ENCODE measurements at places on chromosomes 12 and 14. TPM values are rescaled to one million over a fixed set of nuclear protein-coding genes. Genes with fewer than 3 reads are reported as not detected.

Gene TDG
- 20.5 TPM for total RNA-seq

DNA sequence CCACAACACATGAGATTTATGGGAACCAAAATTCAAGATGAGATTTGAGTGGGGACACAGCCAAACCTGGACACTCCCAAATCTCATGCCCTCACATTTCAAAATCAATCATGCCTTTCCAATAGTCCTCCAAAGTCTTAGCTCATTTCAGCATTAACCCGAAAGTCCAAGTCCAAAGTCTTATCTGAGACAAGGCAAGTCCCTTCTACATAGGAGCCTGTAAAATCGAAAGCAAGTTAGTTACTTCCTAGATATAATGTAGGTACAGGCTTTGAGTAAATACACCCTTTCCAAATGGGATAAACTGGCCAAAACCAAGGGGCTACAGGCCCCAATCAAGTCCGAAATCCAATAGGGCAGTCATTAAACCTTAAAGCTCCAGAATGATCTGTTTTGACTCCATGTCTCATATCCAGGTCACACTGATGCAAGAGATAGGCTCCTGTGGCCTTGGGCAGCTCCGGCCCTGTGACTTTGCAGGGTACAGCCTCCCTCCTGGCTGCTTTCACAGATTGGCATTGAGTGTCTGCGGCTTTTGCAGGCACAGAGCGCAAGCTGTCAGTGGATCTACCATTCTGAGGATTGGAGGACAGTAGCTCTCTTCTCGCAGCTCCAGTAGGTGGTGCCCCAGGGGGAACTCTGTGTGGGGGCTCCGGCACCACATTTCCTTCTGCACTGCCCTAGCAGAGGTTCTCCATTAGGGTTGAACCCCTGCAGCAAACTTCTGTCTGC is 60.1 kb downstream of the LRIG3 start:
- H3K4me1 ChIP-seq: no peaks in the 10 kb centered on the region
- no peak for DNase-seq
- no peaks in the 10 kb centered on the region for H3K36me3 ChIP-seq

Gene WIF1
- total RNA-seq: not detected

- no peak overlapping the region for H3K4me3 ChIP-seq
- H3K36me3 ChIP-seq: no peaks in the 10 kb centered on the region
- H3K27ac ChIP-seq: no peak overlapping the region
- no peak for DNase-seq
Measured at GRCh38 chr12:28787151-28787550, 361.9 kb upstream of the FAR2 start.

GRCh38 chr12:1540690-1541089 is 53.7 kb downstream of the FBXL14 start:
- no peak overlapping the region for H3K4me3 ChIP-seq
- H3K27ac ChIP-seq: no peak overlapping the region
- no peak for DNase-seq
- H3K4me1 ChIP-seq: no peaks in the 10 kb centered on the region
- H3K36me3 ChIP-seq: no peaks in the 10 kb centered on the region
- H3K27me3 ChIP-seq: no peaks in the 10 kb centered on the region

Gene ANP32D
- total RNA-seq: not detected

Gene TRIM9
- 2.0 TPM for total RNA-seq

DNA sequence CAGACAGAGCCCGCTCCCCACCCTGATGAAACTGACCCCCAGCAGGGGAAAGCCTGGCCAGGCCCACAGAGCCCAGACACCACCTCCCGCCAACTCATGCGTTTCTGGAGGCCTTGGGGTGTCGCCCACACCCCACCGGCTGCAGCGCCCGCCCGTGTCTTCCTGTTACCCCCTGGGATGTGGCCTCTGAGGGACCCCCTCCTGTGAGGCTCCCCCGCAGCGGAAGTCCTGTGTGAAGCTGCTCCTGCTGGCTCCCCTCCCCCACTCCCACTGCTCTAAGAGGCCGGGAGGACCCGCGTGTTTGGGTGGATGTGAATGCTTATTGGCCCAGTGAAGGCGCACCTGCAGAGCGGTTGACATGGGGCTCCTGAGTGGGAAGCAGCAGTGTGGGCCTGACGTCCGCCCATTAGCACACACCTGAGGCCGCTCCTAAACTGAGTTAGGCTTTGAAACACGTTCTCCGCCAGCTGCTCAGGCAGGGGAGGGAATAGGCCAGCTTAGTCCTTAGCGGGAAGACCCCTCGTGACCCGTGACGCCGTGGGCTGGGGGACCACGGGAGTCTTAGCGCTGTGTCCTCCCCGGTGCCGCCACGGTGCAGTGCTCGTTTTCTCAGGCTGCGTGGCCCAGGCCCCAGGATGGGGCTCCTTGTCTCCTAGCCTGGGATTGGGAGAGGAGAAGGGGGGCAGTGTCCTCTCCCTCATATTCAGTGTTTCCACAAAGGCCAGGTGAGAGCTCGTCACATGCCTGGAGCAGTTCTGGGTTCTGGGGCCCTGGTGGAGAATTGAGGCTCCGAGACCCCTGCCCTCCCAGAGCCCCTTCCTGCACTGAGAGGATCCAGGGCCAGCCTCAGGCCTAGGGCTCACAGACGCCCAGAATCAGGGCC is 323.4 kb upstream of the SFSWAP start:
- H3K4me3 ChIP-seq: no peak overlapping the region

DNA sequence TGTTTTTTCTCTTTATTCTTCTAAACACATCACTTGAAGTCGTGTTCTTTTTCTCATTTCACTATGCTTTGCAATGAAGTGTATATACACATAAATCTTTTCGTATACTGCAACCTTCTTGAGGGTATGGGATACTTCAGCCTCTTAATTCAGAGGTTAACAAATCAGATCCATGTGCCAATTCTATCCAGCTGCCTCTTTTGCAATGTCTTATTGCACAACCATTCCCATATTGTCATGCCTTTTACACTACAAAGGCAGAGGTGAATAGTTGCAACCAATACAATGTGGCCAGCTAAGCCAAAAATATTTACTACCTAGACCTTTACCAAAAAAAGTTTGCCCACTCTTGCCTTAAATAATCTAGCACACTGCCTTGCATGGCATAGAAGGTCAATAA is 224.5 kb upstream of the FOXG1 start:
- no peak for DNase-seq
- no peaks in the 10 kb centered on the region for H3K4me1 ChIP-seq
- H3K36me3 ChIP-seq: no peaks in the 10 kb centered on the region
- no peak overlapping the region for H3K4me3 ChIP-seq

Gene LRRC43
- total RNA-seq: 11.4 TPM

DNA sequence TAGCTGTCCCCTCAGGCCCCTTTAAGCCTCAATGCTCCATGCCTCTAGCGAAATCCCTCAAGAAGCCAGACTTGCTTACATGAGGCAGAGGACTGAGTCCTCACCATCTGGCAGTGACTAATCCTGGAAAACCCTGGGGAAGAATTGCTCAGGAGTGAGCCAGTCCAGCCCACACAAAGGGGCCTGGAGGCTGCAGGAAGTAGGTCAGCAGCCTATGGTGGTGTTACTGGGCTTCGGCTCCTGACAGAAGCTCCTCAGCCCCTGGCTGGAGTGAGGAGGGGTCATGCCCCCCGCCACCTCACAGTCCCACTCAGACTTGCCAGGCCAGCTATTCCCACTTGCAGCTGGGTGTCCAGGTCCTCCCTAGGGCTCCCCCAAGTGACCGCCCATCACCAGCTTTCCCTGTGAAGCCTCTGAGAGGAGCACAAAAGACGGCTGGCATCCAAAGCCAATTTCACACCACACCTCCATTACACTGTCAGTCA is 250.5 kb downstream of the DPF3 start:
- DNase-seq: peak; percentile 2
- no peaks in the 10 kb centered on the region for H3K4me1 ChIP-seq
- H3K4me3 ChIP-seq: no peak overlapping the region

DNA sequence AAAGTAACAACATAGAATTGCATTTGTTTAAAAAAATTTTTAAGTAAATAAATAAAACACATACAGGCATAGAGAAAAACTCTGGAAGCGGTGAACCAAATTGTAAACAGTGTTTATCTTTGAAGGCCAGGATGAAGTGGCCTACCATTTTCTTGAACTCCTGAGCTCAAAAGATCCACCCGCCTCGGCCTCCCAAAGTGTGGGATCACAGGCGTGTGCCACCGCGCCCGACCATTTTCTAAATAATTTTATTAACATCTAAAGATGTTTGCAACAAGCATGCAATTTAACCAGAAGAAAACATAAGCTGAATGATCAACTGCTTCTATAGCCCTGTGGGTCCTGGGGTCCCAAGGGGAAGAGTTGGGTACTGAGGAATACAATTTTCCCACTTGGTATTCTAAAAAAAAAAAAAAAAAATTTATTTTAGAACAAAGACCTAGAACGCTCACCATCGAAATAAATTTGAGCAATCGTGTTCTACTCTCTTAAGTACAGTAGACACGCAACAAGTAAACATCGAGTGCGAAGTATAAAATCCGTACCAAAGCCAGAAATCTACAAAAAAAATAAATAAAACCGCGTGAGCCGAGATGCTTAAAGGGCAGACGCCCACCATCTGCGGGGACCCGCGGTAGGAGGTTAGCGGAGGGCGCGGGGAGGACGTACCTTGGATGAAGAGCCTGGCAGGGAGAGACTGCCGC is 484 bp downstream of the MIS18BP1 start:
- peak; percentile 7 for DNase-seq
- peaks cover 5% of the 10 kb centered on the region for H3K4me1 ChIP-seq
- no peaks in the 10 kb centered on the region for H3K36me3 ChIP-seq
- H3K27me3 ChIP-seq: no peaks in the 10 kb centered on the region
- H3K4me3 ChIP-seq: peak overlapping the region; percentile 29

GRCh38 chr12:53236443-53237111 is 4.6 kb upstream of the RARG start:
- H3K27ac ChIP-seq: no peak overlapping the region
- peaks cover 17% of the 10 kb centered on the region for H3K4me1 ChIP-seq
- no peaks in the 10 kb centered on the region for H3K36me3 ChIP-seq
- no peak for DNase-seq

DNA sequence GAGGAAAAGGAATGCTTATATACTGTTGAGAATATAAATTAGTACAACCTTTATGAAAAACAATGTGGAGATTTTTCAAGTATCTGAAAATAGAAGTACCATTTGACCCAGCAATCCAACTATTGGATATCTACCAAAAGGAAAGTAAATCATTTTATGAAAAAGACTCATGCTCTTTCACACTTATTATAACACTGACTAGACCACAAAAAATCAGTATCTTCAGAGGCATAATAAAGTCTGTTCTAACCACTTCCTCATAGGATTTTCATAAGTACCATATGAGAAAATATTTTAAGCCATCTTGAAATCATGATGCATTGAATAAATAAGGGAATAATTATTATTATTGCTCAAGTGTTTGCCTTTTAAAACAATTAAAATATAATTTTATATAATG is 90.8 kb downstream of the SLCO1B1 start:
- no peak overlapping the region for H3K4me3 ChIP-seq
- no peak overlapping the region for H3K27ac ChIP-seq
- H3K27me3 ChIP-seq: no peaks in the 10 kb centered on the region
- no peak for DNase-seq

- DNase-seq: no peak
- H3K27me3 ChIP-seq: no peaks in the 10 kb centered on the region
- H3K36me3 ChIP-seq: no peaks in the 10 kb centered on the region
- H3K4me1 ChIP-seq: peaks cover 31% of the 10 kb centered on the region
- H3K4me3 ChIP-seq: no peak overlapping the region
- H3K27ac ChIP-seq: peak overlapping the region; percentile 49
Measured at GRCh38 chr14:52103416-52103815, 34.6 kb upstream of the NID2 start.

DNA sequence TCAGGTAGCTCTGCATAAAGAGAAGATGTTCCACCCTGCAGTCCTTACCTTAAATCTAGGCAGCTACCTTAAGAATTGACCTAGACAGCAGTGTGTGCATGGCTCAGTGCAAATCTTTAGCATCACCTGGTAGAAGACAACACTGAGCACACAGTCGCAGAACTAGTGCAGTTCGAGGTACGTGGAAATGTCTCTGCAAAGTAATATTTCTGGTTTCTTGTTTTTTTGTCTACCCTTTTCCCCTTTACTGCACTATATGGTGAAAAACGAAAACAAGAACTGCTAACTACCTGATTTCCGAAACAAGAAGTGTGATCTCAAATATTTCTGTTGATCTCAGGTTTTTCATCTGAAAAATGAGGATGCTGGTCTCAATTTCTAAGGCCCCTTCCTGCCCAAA is 82.5 kb downstream of the ETV6 start:
- H3K27ac ChIP-seq: no peak overlapping the region
- H3K36me3 ChIP-seq: no peaks in the 10 kb centered on the region
- H3K4me1 ChIP-seq: peaks cover 48% of the 10 kb centered on the region
- DNase-seq: no peak

- no peak overlapping the region for H3K27ac ChIP-seq
- no peak for DNase-seq
- no peaks in the 10 kb centered on the region for H3K36me3 ChIP-seq
- H3K4me3 ChIP-seq: no peak overlapping the region
Measured at GRCh38 chr14:30005114-30005808, 77.6 kb upstream of the PRKD1 start.

- H3K27ac ChIP-seq: no peak overlapping the region
- H3K4me3 ChIP-seq: no peak overlapping the region
- no peaks in the 10 kb centered on the region for H3K27me3 ChIP-seq
- DNase-seq: no peak
- no peaks in the 10 kb centered on the region for H3K36me3 ChIP-seq
Measured at GRCh38 chr12:7605900-7606465, 59.7 kb downstream of the APOBEC1 start.

- H3K27me3 ChIP-seq: no peaks in the 10 kb centered on the region
- H3K4me3 ChIP-seq: no peak overlapping the region
- DNase-seq: no peak
- H3K27ac ChIP-seq: no peak overlapping the region
- H3K4me1 ChIP-seq: no peaks in the 10 kb centered on the region
Measured at GRCh38 chr12:132481345-132481744, 8.6 kb upstream of the FBRSL1 start.

GRCh38 chr14:75711796-75712211 is 50.8 kb downstream of the TTLL5 start:
- no peaks in the 10 kb centered on the region for H3K27me3 ChIP-seq
- peaks cover 26% of the 10 kb centered on the region for H3K4me1 ChIP-seq
- no peak overlapping the region for H3K4me3 ChIP-seq

- H3K4me3 ChIP-seq: no peak overlapping the region
- no peak for DNase-seq
- no peaks in the 10 kb centered on the region for H3K27me3 ChIP-seq
- H3K36me3 ChIP-seq: no peaks in the 10 kb centered on the region
- peaks cover 15% of the 10 kb centered on the region for H3K4me1 ChIP-seq
Measured at GRCh38 chr14:74988131-74988530, 14.6 kb upstream of the EIF2B2 start.

GRCh38 chr12:113247123-113248050 is 26.1 kb downstream of the TPCN1 start:
- peaks cover 62% of the 10 kb centered on the region for H3K4me1 ChIP-seq
- no peak overlapping the region for H3K4me3 ChIP-seq
- H3K27ac ChIP-seq: peak overlapping the region; percentile 96
- H3K27me3 ChIP-seq: no peaks in the 10 kb centered on the region

DNA sequence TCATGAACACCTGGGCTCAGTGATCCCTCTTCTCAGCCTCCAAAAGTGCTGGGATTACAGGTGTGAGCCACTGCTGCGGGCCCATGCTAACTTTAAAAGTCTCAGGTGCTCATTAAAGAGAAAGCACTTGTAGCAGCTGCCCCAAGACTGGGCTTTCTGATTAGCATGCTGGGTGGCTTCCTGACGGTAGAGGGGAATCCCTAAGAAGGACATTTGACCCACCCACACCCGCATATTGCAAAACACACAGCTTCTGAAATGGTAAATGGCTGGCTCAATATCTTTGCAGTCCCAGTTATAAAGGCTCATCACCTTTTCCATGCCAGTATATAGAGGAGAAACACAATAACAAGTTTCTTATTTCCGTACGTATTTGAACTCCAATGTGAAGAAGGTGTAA is 19.3 kb upstream of the BICD1 start:
- H3K27ac ChIP-seq: no peak overlapping the region
- no peaks in the 10 kb centered on the region for H3K4me1 ChIP-seq
- no peaks in the 10 kb centered on the region for H3K36me3 ChIP-seq
- H3K27me3 ChIP-seq: no peaks in the 10 kb centered on the region
- H3K4me3 ChIP-seq: no peak overlapping the region

Measured in thyroid gland (tissue), 4 donors.